ENCODE measurements at places on chromosomes 2 and 18. TPM values are rescaled to one million over a fixed set of nuclear protein-coding genes. Genes with fewer than 3 reads are reported as not detected.

The TCF4 gene
- 60.3 TPM for total RNA-seq

The CAPN14 gene
- total RNA-seq = 0.25 TPM

The ZSWIM2 gene
- total RNA-seq = not detected

The FER1L5 gene
- 1.3 TPM for total RNA-seq

DNA sequence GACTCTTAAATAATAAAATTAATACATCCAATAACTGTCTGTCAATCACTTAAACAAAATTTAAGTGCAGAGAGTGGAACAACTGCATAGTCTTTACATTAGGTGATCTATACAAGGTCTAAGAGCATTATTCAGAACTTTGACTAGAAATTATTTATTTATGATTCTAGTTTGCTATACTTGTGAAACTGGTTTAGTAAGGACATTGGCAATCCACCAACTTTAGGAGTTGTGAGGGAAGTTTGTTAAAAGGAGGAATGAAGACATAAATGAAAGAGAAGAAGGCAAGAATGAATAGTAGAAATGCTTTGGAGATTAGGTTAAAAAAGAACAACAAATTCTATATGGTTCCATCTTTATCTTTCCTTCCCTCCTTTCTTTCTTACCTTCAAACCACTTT lies 217.5 kb downstream of the GPD2 start:
- DNase-seq = no peak
- no peaks in the 10 kb centered on the region for H3K27me3 ChIP-seq
- no peak overlapping the region for H3K4me3 ChIP-seq
- H3K27ac ChIP-seq = no peak overlapping the region

GRCh38 chr18:5393779-5394178 lies 98.3 kb upstream of the ZBTB14 start:
- no peaks in the 10 kb centered on the region for H3K4me1 ChIP-seq
- no peak for DNase-seq
- H3K36me3 ChIP-seq = peaks cover 14% of the 10 kb centered on the region
- no peak overlapping the region for H3K27ac ChIP-seq
- no peak overlapping the region for H3K4me3 ChIP-seq
- no peaks in the 10 kb centered on the region for H3K27me3 ChIP-seq

GRCh38 chr2:79757526-79757925 lies 244.7 kb downstream of the CTNNA2 start:
- H3K27ac ChIP-seq = no peak overlapping the region
- no peaks in the 10 kb centered on the region for H3K27me3 ChIP-seq
- no peak for DNase-seq
- H3K4me3 ChIP-seq = no peak overlapping the region
- no peaks in the 10 kb centered on the region for H3K4me1 ChIP-seq
